Naive thymus-derived CD4-positive, alpha-beta T cell (primary cell): ENCODE measurements at places on chromosomes 4 and X. TPM values are rescaled to one million over a fixed set of nuclear protein-coding genes. Genes with fewer than 3 reads are reported as not detected.

MGAT4D gene
- not detected for total RNA-seq

STARD8 gene
- 3.5 TPM for total RNA-seq

ETNPPL gene
- total RNA-seq, result not detected

CSN3 gene
- not detected for total RNA-seq

CXCL11 gene
- total RNA-seq, result not detected

RAP1GDS1 gene
- 30.2 TPM for total RNA-seq

AMOT gene
- total RNA-seq, result 3.0 TPM

ADAM29 gene
- not detected in 2 replicates for total RNA-seq

SFRP2 gene
- not detected in 2 replicates for total RNA-seq

TMEM156 gene
- total RNA-seq, result 36.4 and 37.6 TPM in 2 replicates

MAGEA4 gene
- not detected for total RNA-seq

HMX1 gene
- total RNA-seq, result not detected in 2 replicates

RHOXF1 gene
- 1.9 TPM for total RNA-seq

COL4A5 gene
- total RNA-seq, result not detected
